ENCODE measurements at places on chromosomes 13 and 19. TPM values are rescaled to one million over a fixed set of nuclear protein-coding genes. Genes with fewer than 3 reads are reported as not detected.
A peak's percentile ranks its signal among the peaks of the same experiment; 100 is the strongest.

DNA sequence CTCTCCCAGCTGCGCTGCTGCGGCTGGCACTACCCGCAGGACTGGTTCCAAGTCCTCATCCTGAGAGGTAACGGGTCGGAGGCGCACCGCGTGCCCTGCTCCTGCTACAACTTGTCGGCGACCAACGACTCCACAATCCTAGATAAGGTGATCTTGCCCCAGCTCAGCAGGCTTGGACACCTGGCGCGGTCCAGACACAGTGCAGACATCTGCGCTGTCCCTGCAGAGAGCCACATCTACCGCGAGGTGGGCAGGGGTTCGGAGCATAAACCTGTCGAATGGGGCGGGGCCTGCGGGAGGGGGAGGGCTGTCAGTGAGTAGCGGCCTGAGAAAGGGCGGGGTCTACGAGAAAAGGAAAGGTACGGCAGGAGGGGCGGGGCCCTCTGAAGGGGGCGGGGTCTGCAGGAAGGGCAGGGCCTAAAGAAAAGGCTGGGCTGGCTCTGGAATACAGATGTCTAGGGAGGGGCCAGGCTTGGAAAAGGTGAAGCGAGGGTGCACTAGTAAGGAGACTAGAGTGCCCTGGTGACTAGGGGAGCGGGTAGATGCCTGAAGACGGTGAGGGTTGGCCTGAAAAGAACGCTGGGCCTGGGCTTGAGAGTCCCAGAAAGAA, 3.6 kb downstream of the CD37 start:
- peak; percentile 85 for DNase-seq

- peak; percentile 87 for DNase-seq
Measured at GRCh38 chr19:7494416-7495098, 5.7 kb upstream of the PEX11G start.

GRCh38 chr19:29587518-29587986, 18.5 kb upstream of the POP4 start:
- DNase-seq: no peak

DNA sequence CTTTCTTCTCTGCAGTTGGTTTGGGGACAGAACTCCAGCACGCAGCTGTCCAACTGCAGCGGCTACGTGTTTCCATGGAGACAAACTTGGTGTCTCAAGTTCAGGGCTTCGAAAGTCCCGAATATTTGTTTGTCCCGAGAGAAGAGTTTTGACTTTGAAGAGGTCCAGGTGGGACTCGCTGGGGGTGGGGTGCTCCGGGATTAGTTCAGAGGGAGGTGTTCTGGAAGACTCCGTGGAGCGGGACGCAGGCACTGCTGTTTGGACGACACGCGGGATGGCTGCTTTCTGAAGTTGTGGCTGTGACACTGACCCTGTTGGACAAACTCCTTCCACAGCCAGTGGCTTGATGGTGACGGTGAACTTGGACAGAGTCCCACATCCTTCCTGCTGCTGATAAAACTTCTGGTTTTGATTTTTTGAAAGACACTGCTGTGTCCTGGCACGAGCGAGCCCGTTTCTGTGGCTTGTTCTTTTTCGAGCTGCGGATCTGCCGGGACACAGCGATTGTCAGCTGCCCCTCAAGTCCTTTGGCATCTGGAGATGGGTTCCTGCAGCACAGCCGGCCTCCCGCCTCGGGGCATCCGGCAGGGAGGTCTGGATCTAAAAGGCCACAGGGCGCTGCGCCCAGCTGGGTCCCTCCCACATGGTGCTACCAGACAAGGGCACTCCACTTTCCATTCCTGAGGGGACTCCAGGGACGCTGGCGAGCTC, 15.9 kb upstream of the RANBP3 start:
- peak; percentile 81 for DNase-seq

DNA sequence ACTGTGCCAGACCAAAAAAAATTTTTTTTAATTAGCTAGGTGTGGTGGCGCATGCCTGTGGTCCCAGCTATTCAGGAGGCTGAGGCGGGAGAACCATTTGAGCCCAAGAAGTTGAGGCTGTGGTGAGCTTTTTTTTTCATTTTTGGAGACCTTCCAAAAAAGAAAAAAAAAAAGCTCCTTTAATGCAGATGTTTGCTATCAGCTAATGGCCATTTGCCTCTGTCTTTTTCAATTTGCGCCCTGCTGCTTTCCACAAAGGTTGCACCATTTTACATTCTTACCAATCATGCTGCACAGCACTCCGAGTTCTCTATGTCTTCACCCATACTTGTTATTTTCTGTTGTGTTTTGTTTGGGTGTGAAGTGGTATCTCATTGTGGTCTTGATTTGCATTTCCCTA, 15.6 kb upstream of the SMARCA4 start:
- DNase-seq: no peak

GRCh38 chr19:42271861-42272534, 2.9 kb downstream of the CIC start:
- DNase-seq: no peak

GRCh38 chr13:74751739-74752138, 617.5 kb upstream of the KLF12 start:
- DNase-seq: no peak

DNA sequence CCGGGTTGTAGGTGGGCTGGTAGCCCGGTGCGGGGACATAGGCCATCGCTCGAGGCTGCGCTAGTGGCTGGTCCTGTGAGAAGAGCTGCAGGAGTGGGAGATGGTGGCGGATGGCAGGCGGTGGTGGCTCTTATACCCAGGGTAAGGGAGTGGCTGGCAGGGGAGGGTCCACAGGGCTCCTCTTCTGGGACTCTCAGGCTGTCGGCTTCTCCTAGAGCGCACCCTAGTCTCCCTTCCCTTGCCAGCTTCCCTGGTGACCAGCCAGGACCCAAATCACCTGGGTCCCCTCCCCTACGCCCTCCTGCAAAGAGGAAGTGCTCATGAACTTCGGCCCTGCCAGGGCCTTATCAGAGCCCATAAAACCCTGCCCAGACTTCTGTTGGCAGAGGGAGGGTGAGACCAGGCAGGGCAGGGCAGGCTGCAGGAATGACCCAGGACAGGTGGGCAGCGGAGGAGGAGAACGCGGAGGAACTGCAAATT, at the start of gene LGALS4:
TSS of gene LGALS4 (minus strand) at position 105 of the 480 bp plus-strand sequence. CDS start at position 46, 59 bp downstream.
- peak; percentile 72 for DNase-seq

GRCh38 chr13:24269821-24270220, 39.6 kb upstream of the C1QTNF9 start:
- DNase-seq: no peak

METTL21C gene
- total RNA-seq: not detected

ZNF528 gene
- total RNA-seq: 26.5 TPM

C5AR1 gene
- total RNA-seq: 0.29 TPM

Measured in osteoblast (primary cell).